RWPE2 (cell line): ENCODE measurements at places on chromosomes 4 and X.

GRCh38 chr4:146134761-146135445, 40.6 kb upstream of the LSM6 start:
- no peak for DNase-seq

GRCh38 chr4:182916483-182917181, 554 bp downstream of the DCTD start:
- DNase-seq: no peak

DNA sequence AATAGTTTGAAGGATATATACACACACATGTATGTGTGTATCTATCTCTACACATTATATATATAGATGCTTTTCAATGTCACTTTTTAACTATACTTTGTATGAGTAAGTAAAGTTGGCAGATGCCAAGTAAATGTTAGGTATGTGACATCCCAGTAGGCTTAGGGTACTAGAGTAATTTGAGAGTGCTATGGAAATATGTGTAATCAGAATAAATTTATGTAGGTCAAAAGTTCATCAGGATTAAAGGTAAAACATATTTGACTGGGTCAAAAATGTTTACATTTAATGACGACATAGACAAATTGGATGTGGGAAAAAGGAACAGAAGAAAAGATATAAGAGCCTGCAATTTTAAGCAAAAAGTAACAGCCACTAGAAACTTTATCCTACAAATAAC, 588.8 kb downstream of the ANKRD50 start:
- DNase-seq: no peak

DNA sequence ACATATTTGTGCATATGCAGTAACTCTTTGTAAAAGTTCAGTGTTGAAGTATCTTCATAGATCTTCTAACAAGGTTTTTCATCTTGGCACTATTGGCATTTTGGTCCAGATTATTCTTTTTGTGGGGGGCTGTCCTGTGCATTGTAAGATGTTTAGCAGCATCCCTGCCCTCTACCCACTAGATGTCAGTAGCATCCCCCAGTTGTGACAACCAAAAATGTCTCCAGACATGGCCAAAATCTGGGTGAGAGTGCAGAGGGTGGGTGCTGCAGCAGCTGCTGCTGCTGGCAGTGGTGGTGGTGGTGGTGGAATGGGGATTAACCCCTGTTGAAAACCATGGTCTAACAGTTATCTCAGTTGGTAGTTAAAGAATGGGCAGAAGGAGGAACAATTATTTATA, 370.0 kb downstream of the GPAT3 start:
- DNase-seq: no peak

- no peak for DNase-seq
Observed at GRCh38 chr4:76199664-76200211, 13.9 kb downstream of the SCARB2 start.

- DNase-seq: no peak
Observed at GRCh38 chrX:110600745-110601310, 194.8 kb downstream of the CHRDL1 start.

DNA sequence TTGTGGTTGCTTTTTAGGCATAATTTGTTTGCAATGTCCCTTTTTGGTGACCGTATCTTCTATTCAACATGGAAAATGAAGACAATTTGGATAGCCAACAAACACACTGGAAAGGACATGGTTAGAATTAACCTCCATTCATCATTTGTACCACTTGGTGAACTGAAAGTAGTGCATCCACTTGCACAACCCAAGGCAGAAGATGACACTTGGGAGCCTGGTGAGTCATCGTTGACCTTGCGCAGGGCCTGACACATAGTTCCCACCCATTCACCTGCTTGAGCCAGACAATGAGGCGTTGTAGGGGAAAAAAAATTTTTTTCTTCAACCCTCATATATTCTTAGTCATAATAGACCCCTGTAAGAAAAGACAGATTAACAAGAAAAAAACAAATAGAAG, 32.4 kb downstream of the EGF start:
- DNase-seq: no peak

DNA sequence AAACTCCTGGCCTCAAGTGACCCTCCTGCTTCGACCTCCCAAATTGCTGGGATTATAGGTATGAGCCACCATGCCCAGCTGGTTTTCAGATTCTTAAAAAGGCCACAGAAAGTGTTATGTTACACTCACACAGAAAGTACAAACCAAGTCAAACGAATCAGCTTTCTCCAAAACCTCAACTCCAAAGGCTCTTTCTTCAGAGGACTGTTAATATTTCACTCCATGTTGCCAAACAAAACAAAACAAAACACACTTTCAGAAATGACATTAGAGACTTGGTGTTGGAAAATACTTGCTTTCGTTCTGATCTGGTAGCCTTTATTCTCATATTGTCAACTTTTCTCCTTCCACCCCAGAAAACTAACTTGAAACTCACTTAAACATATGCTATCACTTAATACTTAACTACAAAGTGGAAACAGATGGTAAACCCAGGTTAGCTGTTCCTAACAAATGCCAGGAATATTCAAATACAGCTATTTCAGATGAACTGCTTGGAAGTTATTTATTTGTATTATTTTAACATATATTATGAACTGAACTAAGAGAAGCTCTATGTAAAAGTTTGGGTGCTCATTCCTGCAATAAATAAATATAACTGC, 34.7 kb downstream of the RLIM start:
- DNase-seq: no peak

GRCh38 chr4:1842993-1843448, 12.9 kb downstream of the LETM1 start:
- no peak for DNase-seq

GRCh38 chrX:122817321-122817955, 366.6 kb upstream of the GRIA3 start:
- no peak for DNase-seq
